Activated T-helper 1 cell treated with Interleukin-2 at 50 U/mL for 16 hours (primary cell): ENCODE measurements at places on chromosomes 11 and 22.

DNA sequence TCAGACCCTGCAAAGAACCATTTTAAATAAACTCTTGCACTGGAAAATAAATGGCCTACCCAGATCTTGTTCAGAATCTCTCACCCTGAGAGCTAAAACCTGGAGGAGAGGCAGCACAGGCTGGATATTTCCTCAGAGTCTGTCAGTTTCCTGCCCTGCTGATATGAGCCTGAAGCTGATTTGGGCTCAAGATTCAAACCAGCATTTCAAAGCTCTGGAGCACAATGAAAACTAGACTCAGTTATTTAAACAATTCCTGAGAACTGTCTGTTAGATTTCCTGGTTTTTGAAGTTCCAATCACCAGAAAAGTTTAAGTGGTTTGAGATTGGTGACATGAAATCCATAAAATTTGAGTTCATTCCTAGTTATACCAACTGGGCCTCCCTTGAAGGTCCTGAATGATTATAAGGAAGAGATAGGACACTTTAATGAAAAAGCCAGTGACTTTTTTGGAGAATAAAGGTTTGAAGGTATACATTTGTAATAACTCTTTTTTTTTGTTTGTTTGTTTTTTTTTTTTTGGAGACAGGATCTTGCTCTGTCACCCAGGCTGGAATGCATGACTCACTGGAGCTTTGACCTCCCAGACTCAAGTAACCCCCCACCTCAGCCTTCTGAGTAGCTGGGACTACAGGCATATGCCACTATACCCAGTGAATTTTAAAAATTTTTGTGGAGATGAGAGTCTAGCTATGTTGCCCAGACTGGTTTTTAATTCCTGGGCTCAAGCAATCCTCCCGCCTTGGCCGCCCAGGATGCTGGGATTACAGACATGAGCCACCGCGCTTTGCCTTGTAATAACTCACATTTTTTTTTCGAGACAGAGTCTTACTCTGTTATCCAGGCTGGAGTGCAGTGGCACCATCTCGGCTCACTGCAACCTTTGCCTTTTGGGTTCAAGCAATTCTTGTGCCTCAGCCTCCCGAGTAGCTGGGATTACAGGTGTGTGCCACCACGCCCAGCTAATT is 8.0 kb upstream of the ESAM start:
- DNase-seq, result no peak

DNA sequence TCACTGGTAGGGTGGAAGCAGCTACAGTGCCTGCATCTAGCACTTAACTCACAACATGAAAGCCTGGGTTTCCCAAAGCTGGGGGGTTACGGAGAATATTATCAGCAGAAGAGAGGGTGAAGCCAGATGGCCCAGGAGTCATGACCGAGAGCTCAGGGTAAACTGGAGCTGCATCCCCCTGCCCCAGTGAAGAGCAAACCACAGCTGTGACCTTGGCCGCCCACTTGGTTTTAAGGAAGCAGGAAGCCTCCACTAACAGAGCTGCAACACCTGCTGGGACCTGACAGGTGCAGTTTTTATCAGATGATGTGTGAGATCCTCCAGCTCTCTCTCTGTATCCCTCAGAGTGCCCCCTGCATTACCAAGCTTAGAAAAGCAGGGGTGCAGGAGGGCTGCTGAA is 20.9 kb downstream of the TCP11L1 start:
- DNase-seq, result no peak

GRCh38 chr11:75469785-75470405 is 36.9 kb upstream of the KLHL35 start:
- DNase-seq, result no peak

DNA sequence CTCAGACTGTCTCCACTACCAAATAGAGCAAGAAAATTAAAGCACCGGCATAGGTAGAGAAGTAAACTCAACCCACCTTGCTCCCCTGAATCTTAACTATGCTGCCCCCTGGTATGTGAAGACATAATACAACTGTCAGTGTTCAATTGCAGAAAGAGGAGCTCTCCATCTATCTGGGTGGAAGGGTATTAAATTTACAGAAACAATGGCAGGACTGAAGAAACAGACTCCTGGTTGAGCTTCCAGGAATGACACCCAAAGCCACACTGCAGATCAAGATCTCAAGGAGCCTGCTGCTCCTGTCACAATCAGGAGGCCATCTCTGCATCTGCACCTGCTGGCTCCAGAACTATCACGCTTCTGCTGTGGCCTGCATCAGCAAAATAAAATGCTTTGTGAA is 132.1 kb upstream of the BMAL1 start:
- no peak for DNase-seq

- peak; percentile 10 for DNase-seq
Observed at GRCh38 chr11:129992161-129992944, 10.3 kb downstream of the PRDM10 start.

DNA sequence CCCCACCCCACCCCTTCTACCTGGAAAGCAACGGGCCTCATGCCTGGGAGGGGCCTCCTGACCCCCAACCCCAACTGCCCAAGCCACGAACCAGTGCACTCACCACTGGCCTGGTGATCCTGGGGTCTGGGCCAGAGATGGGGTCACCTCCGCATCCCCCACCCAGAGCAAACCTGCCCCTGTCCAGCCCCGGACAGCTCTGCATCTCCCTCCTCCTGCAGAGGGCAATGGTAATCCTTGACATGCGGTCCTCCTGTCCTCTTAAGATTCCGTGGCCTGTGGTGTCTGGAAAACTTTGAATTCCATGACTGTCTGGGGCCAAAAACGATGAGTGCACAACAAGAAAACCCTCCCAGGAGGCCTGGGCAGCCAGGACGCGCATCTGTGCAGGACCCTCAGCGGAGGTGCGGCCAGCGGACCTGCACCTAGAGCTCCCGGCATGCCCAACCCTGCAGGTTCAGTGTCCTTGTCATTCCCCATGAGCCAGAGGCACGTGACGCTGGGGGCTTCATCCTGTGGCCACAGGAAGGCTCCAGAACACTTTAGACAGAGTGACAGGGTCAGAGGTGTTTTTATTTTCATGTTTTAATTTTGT is 16.1 kb upstream of the PPARA start:
- DNase-seq, result no peak

DNA sequence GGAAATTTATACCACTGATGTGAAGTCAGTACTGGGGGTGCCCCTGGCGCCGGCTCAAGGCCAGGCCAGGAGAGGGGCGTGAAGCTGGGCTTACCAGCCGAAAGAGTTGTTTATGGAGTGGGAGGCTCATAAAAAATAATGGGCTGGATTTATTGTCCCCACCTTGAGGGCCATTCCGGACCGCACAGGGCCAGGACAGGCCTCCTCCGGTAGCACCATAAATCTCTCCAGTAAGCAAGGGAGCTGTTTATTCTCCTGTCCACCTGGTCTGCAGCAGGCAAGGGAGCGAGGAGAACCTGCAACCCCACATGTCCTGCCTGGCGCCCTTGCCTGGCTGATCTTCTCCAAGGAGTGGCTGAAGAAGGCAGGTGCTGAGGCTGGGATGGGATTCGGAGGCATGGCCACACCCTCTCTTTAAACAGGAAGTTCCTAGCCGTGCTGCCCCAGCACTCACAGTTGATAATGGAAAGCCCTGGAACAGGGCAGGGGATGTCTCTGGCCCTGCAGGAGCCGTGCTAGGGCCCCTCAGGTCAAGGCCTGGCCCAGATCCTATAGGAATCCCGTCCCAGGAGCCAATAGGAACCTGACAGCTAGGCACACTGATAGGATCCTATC is 65.1 kb downstream of the SCUBE1 start:
- no peak for DNase-seq

DNA sequence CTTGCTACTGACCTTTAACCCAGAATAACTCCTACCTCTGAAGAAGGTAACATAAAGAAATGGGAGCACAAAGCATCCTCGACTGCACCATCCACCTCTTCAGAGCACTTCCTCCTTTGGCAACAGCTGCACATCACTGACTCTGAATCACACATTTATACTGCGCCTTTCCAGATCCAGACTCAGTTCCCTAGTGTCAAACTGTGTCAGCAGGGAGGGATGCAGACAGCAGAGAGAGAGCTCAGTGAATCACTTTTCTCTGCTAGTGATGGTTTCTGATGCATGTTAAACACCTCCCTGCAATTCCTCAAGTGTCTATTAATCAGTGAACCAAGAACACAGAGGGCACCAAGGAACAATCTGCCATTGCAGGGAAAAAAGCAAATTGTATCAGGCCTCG is 118.9 kb downstream of the PLEKHA7 start:
- no peak for DNase-seq

DNA sequence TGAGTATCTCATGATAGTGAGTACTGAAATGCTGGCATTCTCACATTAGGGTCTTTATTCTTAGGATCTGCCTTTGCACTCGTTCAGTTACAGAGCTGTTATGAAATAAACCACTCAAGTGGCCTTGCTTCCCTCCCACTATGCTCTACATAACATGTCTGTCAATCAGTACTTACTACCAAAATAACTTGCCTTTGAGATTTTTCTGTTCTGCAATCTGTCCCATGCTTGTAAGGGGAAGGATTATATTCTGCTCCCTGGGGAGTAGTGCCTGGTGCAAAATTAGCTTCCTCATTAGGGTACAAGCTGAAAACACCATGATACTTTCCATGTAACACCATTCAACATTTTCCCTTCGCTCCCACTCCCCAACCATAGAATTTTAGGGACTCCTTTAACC is 1.9 kb upstream of the GRAP2 start:
- DNase-seq, result no peak

DNA sequence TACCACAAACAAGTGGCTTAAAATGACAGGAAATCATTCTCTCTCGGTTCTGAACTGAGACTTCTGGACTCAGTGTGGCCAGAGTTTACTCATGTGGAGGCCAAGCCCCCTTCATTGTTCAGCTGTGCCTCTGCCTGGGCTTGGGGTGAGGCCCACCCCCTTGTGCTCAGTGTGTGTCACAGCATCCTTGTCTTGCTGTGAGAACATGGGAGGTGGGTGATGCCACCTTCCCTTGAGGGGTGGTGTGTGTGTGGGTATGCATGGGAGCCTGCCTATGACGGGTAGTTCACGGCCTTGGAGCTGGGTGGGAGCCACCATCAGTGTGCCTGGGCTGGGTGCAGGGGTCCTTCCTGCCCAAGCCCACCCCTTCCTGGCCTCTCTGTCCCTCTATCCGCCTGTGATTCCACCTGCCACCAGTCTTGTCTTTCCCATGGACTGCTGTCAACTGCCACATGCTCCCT is 101.7 kb downstream of the MORC2 start:
- no peak for DNase-seq

- DNase-seq, result no peak
Observed at GRCh38 chr11:92850296-92850826, 119.1 kb upstream of the MTNR1B start.
